Prostate gland (tissue), 2 donors: ENCODE measurements at places on chromosomes 2 and 18.

GRCh38 chr2:147548451-147548850 is 296.4 kb upstream of the ACVR2A start:
- no peak for DNase-seq

DNA sequence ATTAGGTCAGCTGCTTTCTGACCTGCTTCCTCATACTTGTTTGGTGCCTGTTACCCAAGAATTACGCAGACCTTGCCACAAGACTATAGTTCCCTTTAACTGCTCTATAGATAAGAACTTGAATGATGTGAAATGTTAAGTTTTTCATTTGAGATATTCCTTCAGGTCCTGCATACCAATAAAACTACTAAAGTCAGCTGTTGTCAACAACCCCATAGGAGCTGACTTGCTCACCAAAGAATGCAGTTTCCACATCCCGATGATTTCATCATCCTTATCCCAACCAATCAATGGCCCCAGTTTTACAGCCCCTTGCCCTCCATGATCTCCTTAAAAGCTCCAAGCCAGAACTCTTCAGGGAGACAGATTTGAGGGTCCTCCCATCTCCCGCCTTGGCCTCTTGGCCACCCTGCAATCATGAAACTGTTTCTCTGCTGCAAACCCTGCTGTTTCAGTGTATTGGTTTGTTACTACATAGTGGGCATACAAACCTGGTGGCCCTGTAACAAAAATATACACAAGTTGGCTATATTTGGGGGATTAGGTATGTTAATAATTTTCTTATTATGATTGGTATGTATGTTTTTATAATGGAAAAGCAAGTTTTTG is 396.3 kb upstream of the CHST9 start:
- DNase-seq: no peak

DNA sequence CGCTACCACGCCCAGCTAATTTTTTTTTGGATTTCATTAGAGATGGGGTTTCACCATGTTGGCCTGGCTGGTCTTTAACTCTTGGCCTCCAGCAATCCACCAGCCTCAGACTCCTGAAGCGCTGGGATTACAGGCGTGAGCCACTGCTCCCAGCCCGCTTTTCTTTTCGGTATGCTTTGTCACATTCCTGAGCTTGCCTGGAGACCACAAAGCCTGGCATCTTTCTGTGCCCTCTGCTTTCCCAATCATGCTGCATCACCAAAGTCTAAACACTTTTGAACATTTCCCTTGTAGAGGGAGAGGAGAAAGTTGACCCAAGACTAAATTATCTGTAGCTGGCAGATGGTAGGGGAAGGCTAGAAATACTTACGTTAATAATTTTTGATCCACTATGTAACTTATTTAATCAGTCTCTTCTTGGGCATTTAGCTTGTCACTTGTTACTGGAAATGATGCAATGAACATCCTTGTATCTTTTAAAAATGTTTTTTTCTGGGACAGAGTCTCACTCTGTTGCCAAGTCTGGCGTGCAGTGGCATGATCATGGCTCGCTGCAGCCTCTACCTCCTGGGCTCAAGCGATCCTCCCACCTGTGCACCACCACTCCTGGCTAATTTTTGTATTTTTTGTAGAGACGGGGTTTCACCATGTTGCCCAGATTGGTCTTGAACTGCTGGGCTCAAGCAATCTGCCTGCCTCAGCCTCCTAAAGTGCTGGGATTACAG is 2.7 kb upstream of the NPC1 start:
- peak; percentile 24 for DNase-seq

DNA sequence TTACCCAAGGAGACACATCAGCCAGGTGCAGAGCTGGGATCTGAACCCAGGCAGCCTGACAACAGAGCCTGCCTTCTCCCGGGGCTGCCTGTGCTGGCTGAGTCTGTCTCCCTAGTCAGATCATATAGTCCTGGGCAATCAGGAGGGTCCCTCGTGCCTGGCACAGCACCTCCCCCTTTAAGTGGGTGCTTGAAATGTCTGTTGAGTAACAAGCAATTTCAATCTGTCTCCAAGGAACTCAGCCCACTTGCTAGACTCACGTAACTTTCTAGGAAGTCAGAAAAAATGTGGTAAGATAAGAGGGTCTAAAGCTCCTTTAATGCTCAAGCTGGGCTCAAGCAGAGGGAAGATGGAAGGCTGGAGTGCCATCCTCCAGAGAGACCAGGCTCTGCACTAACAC is 51.9 kb downstream of the REEP1 start:
- DNase-seq: no peak

DNA sequence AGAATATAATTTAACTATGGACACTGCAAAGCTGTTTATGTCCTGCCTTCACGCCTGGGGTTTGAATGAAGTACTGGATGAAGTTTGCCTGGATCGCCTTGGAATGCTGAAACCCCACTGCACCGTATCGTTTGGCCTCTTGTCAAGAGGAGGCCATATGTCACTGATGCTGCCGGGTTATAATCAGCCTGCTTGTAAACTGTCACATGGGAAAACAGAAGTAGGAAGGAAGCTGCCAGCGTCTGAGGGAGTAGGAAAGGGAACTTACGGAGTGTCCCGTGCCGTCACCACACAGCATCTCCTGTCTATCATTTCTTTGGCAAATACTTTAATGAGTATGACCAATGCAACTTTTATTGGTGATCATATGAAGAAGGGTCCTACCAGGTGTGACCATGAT is 105.8 kb downstream of the WDR7 start:
- no peak for DNase-seq

- DNase-seq: no peak
Measured at GRCh38 chr2:214604861-214605260, 194.0 kb downstream of the VWC2L start.

- no peak for DNase-seq
Measured at GRCh38 chr18:46366751-46367376, 262.7 kb downstream of the HAUS1 start.

- DNase-seq: no peak
Measured at GRCh38 chr2:43239981-43240765, 13.8 kb upstream of the ZFP36L2 start.

GRCh38 chr18:23451491-23451890 is 1.6 kb upstream of the RIOK3 start:
- DNase-seq: no peak

- DNase-seq: no peak
Measured at GRCh38 chr2:220509966-220510365, 882.5 kb downstream of the SLC4A3 start.

- no peak for DNase-seq
Measured at GRCh38 chr2:27255660-27256059, 7.2 kb downstream of the SLC30A3 start.

- DNase-seq: no peak
Measured at GRCh38 chr2:233250985-233251305, 528 bp upstream of the ATG16L1 start.

- no peak for DNase-seq
Measured at GRCh38 chr2:148495586-148495985, 149.0 kb upstream of the EPC2 start.

DNA sequence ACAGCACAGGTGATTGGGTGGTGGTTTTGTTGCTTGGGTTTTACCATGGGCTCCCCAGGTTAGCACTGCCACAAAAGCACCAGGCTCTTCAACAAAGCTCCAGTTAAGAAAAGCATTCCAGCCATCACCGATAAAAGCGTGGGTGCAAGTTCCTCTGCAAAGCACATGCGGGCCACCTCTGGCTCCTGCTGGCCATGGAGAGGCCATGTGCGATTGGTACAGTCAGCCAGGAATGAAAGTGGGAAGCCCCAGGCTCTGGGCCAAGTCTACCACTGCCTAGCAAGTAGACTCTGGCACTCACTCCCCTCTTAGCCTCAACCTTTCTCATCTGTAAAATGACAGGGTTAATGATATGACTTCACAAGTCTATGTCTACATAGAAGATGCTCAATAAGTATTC is 36.0 kb downstream of the BCL11A start:
- DNase-seq: no peak

GRCh38 chr2:168180483-168180882 is 66.9 kb downstream of the STK39 start:
- no peak for DNase-seq

DNA sequence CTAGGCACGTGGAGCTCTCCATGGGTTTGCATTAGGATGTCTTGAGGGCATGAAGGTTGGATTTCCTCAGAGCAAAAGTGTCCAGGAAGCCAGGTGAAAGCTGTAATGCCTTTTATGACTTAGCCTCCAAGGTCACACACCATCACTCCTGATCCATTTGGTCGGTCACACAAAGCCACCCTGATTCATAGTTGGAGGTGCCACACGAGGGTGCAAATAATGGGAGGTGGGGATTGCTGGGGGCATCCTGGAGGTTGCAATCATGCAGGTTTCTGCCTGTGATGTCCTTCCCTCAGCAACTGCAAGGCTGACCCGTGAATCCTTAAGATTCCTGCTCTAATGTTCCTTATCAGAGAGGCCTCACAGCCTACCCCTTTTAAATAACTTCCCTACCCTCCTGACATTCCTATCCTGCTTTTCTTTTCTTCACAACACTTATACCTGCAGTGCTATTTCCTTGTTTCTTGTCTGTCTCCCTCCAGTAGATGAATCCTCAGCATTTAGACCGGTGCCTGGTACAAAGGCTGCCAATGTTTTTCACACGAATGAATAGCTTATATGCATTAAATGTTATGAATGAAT is 97.1 kb downstream of the LIPG start:
- no peak for DNase-seq

DNA sequence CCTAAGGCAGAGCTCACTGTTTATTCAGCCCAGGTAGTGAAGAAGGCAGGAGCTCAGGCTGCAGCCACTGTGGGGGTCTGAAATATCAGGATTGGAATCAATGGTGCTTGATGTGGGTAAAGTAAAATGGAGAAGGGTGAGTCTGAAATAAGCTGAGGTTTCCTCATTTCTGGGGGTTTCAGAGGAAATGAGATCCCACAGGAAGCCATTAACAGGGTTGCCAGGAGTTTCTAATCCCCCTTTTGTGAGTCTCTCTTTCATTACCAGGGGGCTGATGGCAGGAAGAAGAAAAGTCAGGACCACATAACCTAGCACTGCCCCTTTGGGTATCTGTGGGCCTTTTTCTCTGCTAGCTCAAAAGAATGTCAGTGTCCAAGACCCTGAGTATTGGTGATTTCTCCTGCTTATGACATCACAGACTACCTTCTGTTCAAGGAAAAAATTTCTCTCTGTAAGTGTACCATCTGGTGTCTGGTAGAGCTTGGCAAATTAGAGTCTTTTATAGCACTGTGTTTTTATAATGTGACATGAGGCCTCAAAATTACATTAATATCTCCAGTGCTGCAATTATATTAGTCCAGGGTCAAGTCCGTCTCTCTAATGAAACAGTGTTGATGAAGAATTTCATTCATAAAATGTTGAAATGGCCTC is 56.0 kb downstream of the LBH start:
- DNase-seq: no peak

DNA sequence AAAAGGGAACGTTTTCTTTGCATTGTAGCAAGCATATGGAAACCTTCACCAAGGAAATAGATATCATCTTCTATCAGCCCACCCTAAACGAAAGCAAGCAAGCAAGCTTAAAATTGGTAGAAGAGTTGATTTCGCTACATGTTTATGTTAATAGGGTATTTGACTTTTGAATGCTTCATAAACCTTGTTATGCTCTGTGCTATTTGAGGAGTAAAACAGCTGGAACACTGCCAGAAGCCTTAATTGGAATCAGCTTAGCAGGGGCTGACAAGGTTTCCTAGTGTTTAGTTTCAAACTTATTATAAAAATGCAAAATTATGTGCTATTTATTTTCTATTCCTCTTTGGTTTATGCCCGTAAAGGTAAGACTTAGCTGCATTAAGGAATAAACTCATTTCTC is 70.6 kb upstream of the LINC00305 start:
- no peak for DNase-seq

DNA sequence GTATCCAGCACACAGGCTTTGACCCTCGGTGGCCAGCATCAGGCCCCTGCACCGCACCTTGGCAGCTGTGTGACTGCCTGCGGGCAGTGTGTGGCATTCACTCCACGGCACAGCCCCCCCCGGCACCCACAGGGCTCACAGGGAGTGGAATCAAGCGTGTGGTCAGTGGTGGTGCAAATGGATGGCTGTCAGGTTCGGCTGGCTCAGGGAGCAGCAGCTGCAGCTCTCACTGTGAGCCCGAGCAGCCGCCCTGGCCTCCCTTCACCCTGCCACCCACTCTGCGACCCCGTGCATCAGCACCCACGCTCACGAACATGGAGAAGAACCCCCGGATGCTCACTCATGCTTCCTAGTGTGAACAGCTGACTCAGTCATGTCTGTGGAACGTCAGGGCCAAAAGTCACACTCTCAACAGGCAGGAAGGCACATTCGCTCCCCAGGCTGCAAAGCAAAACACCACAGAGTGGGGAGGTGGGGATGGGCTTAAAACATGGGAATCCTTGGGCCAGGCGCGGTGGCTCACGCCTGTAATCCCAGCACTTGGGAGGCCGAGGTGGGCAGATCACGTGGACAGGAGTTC is 41.5 kb upstream of the GPC1 start:
- no peak for DNase-seq

DNA sequence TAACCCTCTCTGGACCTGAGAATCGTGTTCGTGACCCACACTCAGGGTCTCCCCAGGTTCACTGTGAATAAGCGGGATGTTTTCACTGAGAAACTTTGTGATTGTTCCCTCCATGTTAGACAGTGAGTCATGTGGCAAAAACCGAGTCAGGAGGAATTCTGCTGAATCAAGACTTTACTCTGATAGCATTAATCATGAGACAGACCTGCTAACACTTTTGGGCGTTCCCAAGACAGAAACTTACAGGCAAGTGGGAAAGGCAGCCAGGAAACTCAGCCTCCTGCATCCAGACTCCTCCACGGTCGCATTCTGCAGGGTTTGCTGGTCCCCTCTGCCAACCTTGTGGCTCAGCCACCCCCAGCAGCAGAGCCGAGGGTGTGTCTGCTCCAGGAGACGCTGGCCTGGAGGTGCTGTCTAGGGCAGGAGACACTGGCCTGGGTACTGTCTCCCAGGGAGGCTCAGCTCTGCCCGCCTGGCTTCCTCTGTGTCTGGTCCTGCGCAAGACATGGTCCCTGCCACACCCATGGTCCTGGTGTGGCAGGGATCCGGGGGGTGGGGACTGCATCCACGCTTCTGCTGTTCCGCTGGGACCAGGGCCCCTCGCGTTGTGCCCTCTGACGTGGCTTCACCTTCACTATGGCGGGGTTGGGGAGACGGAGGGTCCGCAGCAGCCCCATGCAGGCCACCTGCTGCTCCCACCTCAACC is 177.4 kb downstream of the TWIST2 start:
- DNase-seq: no peak

DNA sequence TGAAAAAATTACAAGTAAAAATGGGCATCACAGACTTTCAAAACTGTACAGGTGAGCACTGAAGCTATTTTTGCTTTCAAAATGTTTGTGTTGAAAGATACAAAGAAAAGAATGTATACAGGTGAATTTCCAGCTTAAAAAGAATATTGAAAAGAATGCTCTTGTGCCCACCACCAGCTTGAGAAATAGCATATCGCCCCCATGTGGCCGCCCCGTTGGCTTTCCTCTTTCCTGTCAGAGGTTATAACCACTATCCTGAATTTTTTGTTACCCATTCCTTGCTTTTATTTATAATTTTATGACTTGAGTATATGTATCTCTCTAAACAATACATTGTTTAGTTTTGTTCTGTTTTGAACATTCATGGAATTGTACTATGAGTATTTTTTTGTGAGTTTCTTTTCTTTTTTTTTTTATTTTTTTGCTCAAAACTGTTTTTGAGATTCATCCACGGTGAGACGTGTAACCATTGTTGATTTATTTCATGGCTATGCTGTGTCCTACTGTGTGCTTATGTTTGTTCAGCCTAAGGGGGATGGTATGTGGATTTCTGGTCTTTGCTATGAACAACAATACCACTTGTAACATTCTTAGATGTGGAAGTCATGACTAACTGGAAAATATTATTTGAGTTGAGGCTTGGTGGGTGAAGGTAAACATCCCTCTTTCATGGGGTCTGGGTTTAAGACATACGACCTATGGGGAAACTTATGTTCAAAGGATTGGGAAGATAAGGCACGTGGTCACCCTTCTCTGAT is 11.6 kb downstream of the TRPM8 start:
- DNase-seq: no peak
